ENCODE measurements at places on chromosomes 16 and 17.

GRCh38 chr16:6309271-6309670, 1023.4 kb upstream of the RBFOX1 start:
- DNase-seq, result no peak

GRCh38 chr17:47057830-47058229, 78.8 kb upstream of the RPRML start:
- DNase-seq, result no peak

- DNase-seq, result no peak
Measured at GRCh38 chr17:16905593-16906191, 66.2 kb downstream of the TNFRSF13B start.

DNA sequence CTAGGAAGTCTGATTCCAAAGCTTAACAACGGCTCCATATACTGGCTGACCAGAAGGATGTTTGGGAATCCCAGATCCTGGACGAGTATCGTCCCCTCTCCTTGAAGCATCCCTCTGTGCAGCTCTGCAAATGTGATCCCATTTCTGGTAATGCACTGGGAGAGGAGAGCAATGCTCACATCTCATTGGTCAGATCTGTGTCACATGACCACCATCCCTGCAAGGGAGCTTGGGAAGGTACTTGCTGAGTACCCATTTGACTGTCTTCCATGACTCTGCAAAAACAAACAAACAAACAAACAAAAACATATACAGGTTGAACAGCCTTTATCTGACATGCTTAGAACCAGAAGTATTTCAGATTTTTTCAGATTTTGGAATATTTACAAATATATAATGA, 41.9 kb upstream of the KDM8 start:
- DNase-seq, result no peak

DNA sequence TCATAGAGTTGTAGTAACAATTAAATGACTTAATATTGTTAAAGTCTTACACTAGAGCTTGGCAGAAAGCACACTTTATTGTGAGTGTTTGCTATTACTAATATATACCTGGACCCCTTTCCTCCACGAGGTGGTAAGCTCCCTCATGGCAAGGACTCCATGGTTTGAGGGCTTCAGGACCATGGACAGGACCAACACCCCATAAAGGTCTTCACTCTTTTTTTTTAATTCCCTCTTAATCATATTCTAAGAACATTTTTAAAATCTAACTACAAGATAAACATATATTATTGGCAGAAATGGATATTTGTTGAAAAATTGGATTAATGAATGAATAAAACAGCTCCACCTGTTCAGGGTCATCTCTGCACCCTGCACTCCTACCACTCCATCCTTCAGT, 154.5 kb downstream of the CBLN1 start:
- no peak for DNase-seq

DNA sequence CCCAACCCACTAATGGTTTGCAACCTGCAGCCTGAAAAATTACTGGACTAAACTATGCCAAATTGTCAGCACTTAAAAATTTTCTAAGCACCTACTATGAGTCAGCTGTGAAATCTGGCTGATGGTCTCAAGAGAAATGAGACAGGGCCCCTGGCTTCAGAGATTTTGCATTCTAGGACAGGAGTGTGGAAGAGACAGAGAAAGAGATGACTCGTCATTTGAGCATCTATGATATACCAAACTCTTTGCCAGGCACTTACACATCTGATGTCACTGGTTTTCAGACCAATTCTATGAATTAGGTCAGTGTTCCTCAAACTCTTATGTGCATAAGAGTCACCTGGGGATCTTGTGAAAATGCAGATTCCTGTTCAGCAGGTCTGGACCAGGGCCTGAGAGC, 44.4 kb downstream of the CLEC19A start:
- DNase-seq, result no peak

DNA sequence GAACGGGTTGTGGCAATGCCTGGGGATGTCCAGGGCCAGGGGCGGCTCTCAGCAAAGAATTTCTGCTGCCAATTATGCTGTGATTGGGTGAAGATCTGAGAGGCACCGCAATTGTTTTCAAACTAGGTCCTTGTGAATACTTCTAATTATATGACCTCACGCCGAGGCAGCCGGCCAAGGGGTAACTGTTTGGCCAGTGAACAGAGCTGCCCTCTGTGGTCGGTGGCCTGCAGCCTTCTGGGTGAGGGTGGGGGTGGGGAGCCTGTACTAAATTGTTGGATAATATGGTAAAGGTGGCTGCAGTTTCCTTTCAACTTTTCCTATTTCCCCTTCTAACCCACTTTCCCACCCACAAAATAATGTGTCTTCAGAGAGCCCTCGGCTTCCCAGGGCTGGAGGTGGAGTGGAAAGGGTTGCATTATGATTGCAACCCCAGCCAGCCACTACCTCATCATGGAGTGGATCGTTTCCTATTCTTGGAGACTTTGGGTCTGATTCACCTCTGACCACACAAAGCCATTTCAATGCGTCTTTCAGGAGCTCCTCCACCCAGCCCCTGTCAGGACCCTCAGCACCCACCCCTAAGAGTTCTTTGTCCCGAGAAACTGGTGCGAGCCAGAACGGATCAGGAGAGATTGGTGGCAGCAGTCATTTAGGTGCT, 2.0 kb upstream of the DNAI2 start:
- peak; percentile 48 for DNase-seq

DNA sequence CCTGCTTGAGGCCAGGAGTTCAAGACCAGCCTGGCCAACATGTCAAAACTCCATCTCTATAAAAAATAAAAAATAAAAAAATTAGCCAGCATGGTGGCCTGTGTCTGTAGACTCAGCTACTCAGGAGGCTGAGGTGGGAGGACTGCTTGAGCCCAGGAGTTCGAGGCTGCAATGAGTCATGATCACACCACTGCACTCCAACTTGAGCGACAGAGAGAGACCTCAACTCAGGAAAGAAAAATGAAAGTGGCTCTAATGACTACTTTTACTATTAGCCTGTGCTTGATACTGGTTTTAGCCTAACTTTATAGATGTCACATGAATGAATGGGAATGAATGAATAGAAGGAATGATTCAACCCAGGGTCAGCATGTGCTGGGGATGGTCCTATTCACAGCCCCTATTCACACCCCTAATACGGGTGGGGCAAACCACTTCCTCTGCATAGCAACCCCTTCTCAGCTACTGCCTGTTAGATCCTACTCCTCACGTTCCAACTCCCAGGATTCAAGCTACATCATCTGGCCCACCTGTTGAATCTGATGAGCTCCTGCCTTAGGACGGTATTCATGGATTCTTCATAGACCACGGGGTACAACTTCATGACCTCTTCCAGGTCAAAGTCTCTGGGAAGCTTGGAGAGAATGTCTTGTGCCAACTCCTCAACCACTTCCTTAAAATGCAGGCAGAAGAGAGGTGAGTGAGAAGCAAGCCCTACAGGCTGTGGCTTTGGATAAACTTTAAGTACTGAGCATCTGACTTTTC, 40.5 kb downstream of the LYRM1 start:
- DNase-seq, result no peak

DNA sequence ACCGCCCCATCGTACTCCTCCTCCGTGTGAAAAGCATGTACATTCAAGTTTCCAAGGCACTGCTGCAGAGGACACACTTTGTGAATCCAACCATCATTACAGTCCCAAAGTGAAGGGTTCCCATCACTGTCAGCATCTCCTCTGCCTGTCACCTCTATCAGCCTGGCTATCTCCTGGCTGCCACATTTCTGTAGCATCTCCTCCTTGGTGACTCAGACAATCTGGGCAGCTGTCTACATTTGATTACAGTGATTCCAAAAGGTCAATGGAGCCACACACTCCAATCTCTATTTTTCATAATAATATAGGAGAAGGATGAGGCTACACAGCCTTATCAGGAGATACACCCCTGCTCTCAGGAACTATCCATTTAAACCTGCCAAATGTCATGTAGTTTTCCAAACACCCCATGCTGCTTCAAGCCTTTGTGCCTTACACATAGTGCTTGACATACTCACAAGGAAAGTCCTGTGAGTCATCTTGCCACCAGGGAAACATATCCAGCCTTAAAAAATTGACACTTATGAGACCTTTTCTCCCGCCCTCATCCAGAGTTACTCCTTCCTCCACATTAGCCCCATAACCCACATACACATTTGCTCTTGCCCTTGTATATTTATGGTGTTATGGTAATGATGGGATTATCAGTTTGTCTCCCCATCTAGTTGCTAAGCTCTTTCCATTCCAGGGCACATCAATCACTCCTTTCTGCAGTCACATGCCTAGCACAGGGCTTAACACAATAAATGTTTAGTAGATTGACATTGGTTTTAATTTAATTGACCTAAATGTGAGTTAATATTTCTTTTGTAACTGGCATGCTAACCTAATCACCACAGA, 250.1 kb upstream of the CDH5 start:
- no peak for DNase-seq

GRCh38 chr16:10088380-10088793, 93.8 kb downstream of the GRIN2A start:
- DNase-seq, result no peak

GRCh38 chr16:70572050-70572925, 48.7 kb downstream of the SF3B3 start:
- DNase-seq, result no peak

DNA sequence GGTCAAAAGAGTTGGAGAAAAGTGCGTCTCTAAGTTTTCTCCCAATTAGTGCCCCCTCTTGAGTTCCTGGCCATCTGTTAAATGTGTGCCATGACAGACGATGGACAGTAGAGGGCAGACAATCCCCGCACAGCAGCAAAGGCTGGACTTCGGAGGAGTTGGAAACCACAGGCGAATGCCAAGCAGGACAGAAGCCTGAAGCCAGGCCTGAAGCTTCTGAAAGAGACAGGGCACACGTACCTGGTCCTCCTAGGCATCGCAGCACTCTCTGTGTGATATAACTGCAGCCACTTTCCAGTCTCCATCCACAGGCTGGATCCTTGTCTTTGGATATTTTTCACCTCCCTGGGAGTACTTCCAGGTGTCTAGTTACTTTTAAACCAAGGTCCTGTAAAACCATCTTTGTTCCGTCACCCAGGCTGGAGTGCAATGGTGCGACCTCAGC, 14.5 kb downstream of the C17orf100 start:
- DNase-seq, result peak; percentile 43

DNA sequence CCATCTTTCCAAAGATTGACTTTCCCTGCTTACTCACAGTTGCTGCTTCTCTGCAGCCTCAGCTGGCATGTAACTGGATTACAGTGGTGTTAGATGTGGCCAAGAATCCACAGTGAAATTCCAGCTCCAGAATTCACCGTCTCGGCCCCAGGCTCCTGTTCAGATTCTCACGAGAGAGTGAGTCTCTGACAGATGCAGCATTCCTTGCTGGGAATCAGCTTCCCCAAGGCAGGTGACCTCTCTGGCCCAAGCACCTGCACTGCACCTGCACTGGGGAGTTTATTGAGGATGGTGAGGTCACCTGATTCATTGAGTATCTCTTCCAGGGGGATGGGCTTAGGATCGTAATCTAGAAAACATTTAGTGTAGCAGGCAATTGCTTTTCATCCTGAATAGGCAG, 600.5 kb upstream of the RBFOX1 start:
- no peak for DNase-seq

GRCh38 chr17:43365356-43365755, 33.4 kb upstream of the ARL4D start:
- DNase-seq, result no peak
